ENCODE measurements at places on chromosomes 2 and 18.

- DNase-seq, result no peak
Measured at GRCh38 chr2:28160986-28161425, 231.7 kb upstream of the FOSL2 start.

DNA sequence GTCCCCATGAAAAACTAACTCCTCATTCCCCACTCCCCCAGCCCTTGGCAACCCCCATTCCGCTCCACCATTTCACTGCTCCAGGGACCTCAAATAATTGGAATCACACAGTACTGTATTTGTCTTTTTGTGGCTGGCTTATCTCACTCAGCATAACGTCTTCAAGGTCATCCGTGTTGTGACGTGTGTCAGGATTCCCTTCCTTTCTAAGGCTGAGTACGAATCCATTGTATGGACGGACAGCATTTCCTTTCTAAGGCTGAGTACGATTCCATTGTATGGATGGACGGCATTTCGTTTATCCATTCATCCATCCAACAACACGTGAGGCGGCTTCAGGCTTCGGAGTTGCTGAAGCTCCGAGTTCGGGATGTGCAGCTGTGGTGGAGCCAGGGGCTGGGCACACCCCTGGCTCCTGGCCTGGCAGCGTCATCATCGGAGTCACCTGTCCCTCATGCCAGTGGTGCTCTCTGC is 1.2 kb upstream of the ASB1 start:
- DNase-seq, result no peak

DNA sequence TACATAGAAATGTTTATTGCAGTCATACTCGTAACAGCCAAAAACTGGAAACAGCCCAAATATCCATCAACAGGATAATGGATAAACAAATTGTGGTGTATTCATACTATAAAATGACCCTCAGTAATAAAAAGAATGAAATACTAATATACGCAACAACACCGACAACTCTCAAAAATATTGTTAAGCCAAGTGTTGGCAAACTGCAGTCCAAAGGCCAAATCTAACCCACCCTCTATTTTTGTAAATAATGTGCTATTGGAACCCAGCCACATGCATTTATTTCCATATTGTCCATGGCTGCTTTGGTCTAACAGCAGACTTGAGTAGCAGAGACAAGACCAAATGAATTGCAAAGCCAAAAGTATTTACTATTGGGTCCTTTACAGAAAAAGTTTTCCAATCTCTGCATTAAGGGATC is 151.0 kb downstream of the MREG start:
- no peak for DNase-seq

DNA sequence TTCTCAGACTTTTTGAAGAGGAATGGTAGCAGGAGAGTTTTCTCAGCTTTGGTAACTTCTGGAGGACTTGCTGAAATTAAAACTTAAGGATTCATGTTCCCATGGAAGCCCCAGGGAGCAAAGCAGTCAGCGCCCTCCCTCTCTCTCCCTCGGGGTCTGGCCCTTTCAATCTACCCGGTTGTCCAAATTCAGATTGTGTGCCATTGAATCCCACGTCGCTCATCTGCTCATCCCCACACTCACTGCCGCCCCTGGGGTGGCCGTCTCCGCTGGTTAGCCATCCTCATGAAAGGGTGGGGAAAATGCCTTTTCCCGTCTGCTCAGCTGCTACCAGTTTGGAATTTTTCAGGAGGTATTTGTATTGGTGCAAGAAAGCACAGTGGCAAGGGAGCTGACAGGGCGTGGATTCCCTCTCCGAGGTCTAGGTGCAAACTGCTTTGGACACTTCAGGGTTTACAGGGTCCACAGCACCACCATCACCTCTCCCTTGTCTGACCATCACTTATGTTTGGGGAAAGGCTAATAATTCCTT is 27.1 kb downstream of the MCFD2 start:
- DNase-seq, result no peak

DNA sequence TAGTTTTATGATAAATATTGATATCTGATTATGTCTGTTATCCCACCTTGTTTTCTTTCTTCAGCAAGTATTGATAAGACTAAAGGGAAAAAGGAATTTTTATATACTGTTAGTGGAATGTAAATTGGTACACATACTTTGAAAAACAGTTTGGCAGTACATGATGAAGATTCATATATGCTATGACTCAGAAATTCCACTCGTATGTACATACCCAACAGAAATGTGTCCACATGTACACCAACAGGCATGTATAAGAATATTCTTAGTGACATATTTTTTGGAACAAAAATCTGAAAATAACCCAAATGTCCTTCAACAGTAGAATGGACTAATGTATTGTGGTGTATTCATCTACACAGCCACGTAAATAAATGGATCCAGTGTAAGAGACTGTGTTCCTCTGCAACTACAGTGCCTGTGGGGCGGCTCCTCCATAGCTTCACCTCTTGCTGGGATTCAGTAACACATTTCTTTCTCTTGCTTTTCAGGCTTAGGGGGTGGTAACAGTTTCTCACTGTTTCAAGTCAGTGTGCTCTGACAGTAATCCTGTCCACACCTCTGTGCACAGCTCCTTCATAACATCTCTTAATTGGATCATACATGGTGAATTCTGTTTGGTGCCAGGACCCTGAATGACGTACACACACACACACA is 35.5 kb upstream of the ALMS1 start:
- DNase-seq, result no peak

DNA sequence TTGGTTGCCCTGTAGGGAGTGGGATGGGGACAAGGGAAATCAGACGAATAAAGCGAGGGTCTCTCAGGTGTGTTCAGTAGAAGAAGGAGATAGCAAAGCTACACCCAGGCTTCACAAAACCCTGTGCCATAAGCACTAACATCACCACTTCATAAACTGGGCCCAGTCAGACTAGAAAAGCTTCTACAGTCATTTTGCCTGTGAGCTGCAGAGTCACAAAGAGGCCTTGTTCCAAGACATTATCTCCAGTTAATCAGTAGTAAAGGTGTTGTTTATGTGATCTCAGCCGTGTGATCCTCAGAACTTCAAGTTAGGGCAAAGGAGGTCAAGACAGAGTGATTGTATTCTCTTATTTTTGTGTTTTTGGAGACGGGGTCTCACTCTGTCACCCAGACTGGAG is 148.0 kb downstream of the GALR1 start:
- DNase-seq, result no peak

DNA sequence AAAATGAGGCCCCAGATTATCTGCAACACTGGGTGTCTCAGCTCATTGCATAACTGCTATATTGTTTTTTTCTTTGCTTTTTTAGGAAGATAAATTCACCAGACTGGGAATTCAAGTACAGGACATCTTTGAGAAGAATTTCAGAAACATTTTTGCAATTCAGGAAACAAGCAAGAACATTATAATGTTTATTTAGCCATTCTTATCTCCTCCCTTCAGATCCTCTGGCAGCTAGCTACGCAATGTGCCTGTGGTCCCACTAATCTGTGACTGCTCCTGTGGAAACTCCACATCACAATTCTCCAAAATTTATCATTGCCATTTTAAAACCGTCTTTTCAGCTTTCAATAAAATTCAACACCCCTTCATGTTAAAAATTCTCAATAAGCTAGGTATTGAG is 126.8 kb downstream of the SP100 start:
- no peak for DNase-seq

- no peak for DNase-seq
Measured at GRCh38 chr2:177506505-177506904, 113.9 kb downstream of the AGPS start.

- DNase-seq, result no peak
Measured at GRCh38 chr2:174630107-174630506, 32.5 kb upstream of the WIPF1 start.

GRCh38 chr2:170701011-170701410 is 14.1 kb upstream of the SP5 start:
- DNase-seq, result no peak
